ENCODE measurements at places on chromosomes 12 and 14. TPM values are rescaled to one million over a fixed set of nuclear protein-coding genes. Genes with fewer than 3 reads are reported as not detected.
A peak's percentile ranks its signal among the peaks of the same experiment; 100 is the strongest.

GRCh38 chr12:78835493-78835892 is 29.1 kb upstream of the SYT1 start:
- no peaks in the 10 kb centered on the region for H3K4me1 ChIP-seq
- no peak overlapping the region for H3K4me3 ChIP-seq
- no peak overlapping the region for H3K27ac ChIP-seq

- H3K4me1 ChIP-seq: peaks cover 20% of the 10 kb centered on the region
- no peaks in the 10 kb centered on the region for H3K36me3 ChIP-seq
- peak; percentile 64 for DNase-seq
- H3K27me3 ChIP-seq: no peaks in the 10 kb centered on the region
- H3K27ac ChIP-seq: peak overlapping the region; percentile 41
- H3K4me3 ChIP-seq: peak overlapping the region; percentile 68
Measured at GRCh38 chr14:20610002-20610765, 19.0 kb upstream of the RNASE12 start.

DNA sequence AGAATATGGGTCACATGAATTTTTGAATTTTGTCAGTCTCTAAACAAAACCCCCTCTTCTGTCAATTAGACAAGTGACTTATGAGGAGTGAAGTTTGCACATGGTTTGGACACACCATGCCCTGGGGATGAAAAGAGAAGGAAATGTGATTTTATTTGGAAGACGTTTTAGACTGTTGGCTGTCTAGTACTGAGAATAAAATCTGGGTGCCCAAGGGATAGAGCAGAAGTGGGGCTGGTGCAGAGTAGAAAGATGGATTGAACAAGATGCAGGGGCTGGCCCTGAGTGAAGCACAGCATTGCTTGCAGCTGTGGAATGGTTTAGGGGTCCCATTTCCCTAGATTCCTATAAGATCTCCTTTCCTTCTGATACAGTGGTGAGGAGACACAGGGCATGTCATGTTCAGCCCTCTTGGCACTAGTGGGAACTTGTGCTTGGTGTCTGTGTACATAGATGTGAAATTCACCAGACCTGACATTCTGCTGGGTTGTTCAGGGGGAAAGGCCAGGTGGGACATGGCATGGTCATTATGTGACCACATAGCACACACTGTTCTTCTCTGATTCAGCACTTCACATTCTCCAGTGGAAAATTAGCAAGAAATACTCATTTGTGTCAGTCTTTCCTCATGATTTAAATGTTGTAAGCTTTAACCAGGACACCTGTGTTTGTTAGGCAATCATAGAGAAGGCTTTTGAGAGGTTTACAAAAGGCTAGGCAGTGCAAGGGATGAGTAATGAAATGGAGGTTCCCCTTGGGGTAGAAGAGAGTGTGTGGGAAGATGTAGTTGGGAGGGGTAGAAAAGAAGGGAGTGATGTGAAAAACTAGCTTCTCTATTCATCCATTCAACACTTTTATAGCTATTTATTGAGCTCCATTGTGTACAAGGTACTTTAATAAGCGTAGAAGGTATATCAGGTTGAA is 202.3 kb upstream of the IGF1 start:
- no peak overlapping the region for H3K27ac ChIP-seq
- DNase-seq: no peak
- no peaks in the 10 kb centered on the region for H3K27me3 ChIP-seq
- no peaks in the 10 kb centered on the region for H3K36me3 ChIP-seq

DNA sequence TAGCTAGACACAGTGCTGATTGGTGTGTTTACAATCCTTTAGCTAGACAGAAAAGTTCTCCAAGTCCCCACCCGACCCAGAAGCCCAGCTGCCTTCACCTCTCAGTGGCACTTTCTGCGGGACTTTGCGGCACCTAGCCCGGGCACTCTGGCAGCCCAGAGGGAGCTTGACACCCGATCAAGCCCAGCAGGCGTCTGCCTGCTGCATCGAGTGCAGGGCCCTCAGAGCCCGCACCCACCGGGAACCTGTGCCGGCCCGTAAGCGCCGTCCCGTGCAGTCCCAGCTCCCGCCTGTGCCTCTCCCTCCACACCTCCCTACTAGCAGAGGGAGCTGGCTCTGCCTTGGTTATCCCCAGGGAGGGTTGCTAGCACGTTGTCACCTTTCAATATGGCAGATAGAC is 631.0 kb upstream of the STXBP6 start:
- no peak overlapping the region for H3K4me3 ChIP-seq
- no peaks in the 10 kb centered on the region for H3K36me3 ChIP-seq
- DNase-seq: no peak

DNA sequence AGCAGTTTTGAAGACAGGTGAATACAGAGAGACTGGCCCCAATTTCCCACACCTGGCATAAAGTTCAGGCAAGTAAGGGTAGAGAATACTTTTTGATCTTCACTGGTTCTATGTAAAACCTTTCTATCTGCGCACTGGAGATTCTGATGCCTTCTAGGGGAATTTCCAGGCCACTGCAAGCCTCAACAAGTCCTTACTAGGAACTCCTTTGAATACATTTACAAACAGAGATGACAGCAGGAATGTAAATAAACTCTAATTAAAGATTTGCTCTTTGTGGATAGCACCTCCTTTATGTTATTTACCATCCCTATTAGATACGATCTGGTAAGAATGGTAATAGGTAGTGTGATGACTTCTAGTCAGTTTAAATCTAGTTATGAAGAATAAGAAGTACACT is 69.2 kb downstream of the NTN4 start:
- no peaks in the 10 kb centered on the region for H3K4me1 ChIP-seq
- DNase-seq: no peak
- H3K36me3 ChIP-seq: no peaks in the 10 kb centered on the region
- no peak overlapping the region for H3K27ac ChIP-seq
- no peak overlapping the region for H3K4me3 ChIP-seq

GRCh38 chr12:24462946-24463345 is 486.0 kb downstream of the BCAT1 start:
- no peaks in the 10 kb centered on the region for H3K27me3 ChIP-seq
- H3K36me3 ChIP-seq: no peaks in the 10 kb centered on the region
- H3K4me1 ChIP-seq: no peaks in the 10 kb centered on the region
- no peak for DNase-seq
- no peak overlapping the region for H3K27ac ChIP-seq

The CCDC197 gene
- not detected for total RNA-seq

GRCh38 chr14:24313913-24314312 is 2.6 kb downstream of the LTB4R start:
- no peak overlapping the region for H3K4me3 ChIP-seq
- peaks cover 55% of the 10 kb centered on the region for H3K4me1 ChIP-seq
- H3K27ac ChIP-seq: no peak overlapping the region
- H3K36me3 ChIP-seq: no peaks in the 10 kb centered on the region

- H3K27me3 ChIP-seq: no peaks in the 10 kb centered on the region
- H3K4me1 ChIP-seq: no peaks in the 10 kb centered on the region
- H3K27ac ChIP-seq: no peak overlapping the region
- H3K4me3 ChIP-seq: no peak overlapping the region
- peak; percentile 40 for DNase-seq
- no peaks in the 10 kb centered on the region for H3K36me3 ChIP-seq
Measured at GRCh38 chr12:4353785-4354208, 25.7 kb downstream of the FGF23 start.

- no peak overlapping the region for H3K4me3 ChIP-seq
- no peaks in the 10 kb centered on the region for H3K27me3 ChIP-seq
- no peak for DNase-seq
- no peak overlapping the region for H3K27ac ChIP-seq
Measured at GRCh38 chr12:131606218-131606901, 104.5 kb upstream of the SFSWAP start.

DNA sequence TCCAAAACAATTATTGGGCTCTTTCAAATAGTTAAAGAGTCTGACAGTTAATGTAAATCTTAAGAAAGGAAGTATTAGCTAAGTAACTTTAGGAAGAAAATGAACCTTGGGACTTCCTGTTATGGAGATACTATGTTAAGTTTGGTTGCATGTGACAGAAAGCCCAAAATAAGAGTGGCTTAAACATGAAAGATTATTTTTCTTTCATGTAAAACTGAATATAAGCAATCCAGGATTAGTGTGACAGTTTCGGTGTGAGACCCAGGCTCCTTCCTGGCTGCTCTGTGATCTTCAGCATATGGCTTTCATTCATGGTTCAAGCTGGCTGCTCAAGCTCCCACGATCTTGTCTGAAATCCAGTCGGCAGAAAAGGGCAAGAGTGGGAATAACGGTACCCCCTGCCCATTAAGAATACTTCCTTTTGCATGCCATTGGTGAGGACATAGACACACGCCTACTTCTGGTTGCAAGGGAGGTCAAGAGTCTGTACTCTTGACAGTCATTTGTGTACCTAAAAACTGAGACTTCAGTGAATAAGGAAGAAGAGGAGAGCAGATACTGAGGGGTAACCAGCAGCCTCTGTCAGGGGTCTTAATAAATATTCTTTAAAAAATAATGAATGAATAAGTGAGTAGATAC is 2.2 kb upstream of the RPAP3 start:
- no peak overlapping the region for H3K4me3 ChIP-seq
- no peaks in the 10 kb centered on the region for H3K27me3 ChIP-seq
- peaks cover 27% of the 10 kb centered on the region for H3K4me1 ChIP-seq
- H3K27ac ChIP-seq: peak overlapping the region; percentile 85
- H3K36me3 ChIP-seq: no peaks in the 10 kb centered on the region

The MMP14 gene
- 5.3 TPM for total RNA-seq

- no peaks in the 10 kb centered on the region for H3K27me3 ChIP-seq
- no peak overlapping the region for H3K27ac ChIP-seq
- DNase-seq: no peak
- no peaks in the 10 kb centered on the region for H3K4me1 ChIP-seq
- H3K4me3 ChIP-seq: no peak overlapping the region
Measured at GRCh38 chr12:131055093-131055465, 101.4 kb downstream of the ADGRD1 start.

DNA sequence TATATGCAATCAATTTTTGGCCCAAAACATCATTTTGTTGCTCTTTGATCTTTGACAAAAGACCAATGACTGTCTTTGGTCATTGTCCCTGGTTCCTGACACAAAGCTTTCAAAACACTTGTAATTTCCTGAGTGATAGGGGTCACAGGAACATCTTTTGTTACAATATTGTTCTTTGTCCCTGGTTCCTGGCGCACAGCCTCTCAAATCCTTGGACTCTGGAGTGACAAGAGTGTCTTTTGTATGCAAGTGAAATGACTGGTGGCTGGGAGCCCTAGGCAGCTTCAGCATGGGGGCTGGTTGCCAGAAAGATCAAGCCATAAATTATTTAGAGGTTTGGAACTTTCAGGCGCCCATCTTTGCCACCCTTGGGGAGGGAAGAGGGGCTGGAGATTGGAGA is 53.9 kb downstream of the DNAH10 start:
- no peak overlapping the region for H3K27ac ChIP-seq
- no peak overlapping the region for H3K4me3 ChIP-seq
- no peaks in the 10 kb centered on the region for H3K36me3 ChIP-seq
- no peak for DNase-seq

- no peak for DNase-seq
- no peak overlapping the region for H3K4me3 ChIP-seq
- no peaks in the 10 kb centered on the region for H3K36me3 ChIP-seq
- no peaks in the 10 kb centered on the region for H3K4me1 ChIP-seq
- H3K27ac ChIP-seq: no peak overlapping the region
Measured at GRCh38 chr12:11085419-11085818, 6.7 kb downstream of the TAS2R43 start.

GRCh38 chr14:54767139-54767431 is 135.5 kb downstream of the GCH1 start:
- no peak overlapping the region for H3K4me3 ChIP-seq
- H3K4me1 ChIP-seq: no peaks in the 10 kb centered on the region
- no peak for DNase-seq
- no peaks in the 10 kb centered on the region for H3K36me3 ChIP-seq
- H3K27me3 ChIP-seq: no peaks in the 10 kb centered on the region

The LRIG3 gene
- total RNA-seq: not detected

DNA sequence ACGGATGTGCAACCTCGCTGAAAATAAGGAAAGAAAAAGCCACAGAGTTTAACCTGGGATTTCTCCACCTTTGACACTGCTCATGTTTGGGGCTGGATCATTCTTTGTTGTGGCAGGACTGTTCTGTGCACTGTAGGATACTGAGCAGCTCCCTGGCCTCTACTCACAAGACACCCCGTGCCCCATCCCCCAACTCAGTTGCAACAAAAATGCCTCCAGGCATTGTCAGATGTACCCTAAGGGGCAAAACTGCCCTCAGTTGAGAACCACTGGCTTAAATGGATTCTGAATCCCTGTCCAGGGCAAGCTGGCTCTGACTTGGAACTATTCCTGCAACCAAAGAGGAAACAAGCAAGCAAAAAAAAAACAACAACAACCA is 2.1 kb downstream of the GLTP start:
- H3K4me1 ChIP-seq: peaks cover 25% of the 10 kb centered on the region
- no peak overlapping the region for H3K4me3 ChIP-seq
- no peak overlapping the region for H3K27ac ChIP-seq
- peaks cover 4% of the 10 kb centered on the region for H3K36me3 ChIP-seq
- no peaks in the 10 kb centered on the region for H3K27me3 ChIP-seq

DNA sequence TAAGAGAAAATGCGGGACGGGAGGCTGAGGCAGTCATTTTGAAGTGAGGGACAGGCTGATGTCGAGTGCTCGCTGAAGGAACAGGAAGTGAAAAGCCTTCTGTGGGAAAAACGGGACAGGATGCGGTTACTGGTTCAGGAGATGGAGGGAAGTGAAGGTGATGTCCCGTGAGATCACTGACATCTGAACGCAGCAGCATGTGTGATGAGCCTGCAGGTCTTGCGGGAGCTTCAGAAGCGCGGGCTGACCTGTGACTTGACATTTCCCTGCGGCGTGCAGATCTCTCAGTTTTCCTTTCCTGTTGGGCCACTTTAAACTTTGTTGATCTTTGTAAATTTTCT is 77.8 kb downstream of the DDX51 start:
- no peak overlapping the region for H3K27ac ChIP-seq
- no peaks in the 10 kb centered on the region for H3K27me3 ChIP-seq
- peak; percentile 33 for DNase-seq
- no peaks in the 10 kb centered on the region for H3K36me3 ChIP-seq
- peak overlapping the region; percentile 5 for H3K4me3 ChIP-seq
- H3K4me1 ChIP-seq: peaks cover 15% of the 10 kb centered on the region

GRCh38 chr12:128180166-128180565 is 86.8 kb upstream of the TMEM132C start:
- H3K4me1 ChIP-seq: no peaks in the 10 kb centered on the region
- no peak overlapping the region for H3K4me3 ChIP-seq
- H3K27ac ChIP-seq: no peak overlapping the region
- DNase-seq: no peak
- no peaks in the 10 kb centered on the region for H3K27me3 ChIP-seq

The RPL10L gene
- total RNA-seq: not detected

The AHNAK2 gene
- not detected for total RNA-seq

- H3K27me3 ChIP-seq: no peaks in the 10 kb centered on the region
Measured at GRCh38 chr12:57726151-57726883, 12.2 kb downstream of the AGAP2 start.

The KRT77 gene
- 0.13 TPM for total RNA-seq

The EGLN3 gene
- total RNA-seq: 0.97 TPM

- no peak for DNase-seq
- no peaks in the 10 kb centered on the region for H3K4me1 ChIP-seq
- H3K36me3 ChIP-seq: no peaks in the 10 kb centered on the region
- H3K27me3 ChIP-seq: no peaks in the 10 kb centered on the region
- no peak overlapping the region for H3K4me3 ChIP-seq
Measured at GRCh38 chr12:92253301-92253700, 107.7 kb upstream of the BTG1 start.

GRCh38 chr12:95784915-95785314 is 5.6 kb downstream of the NTN4 start:
- no peak for DNase-seq
- H3K4me1 ChIP-seq: no peaks in the 10 kb centered on the region
- no peaks in the 10 kb centered on the region for H3K27me3 ChIP-seq
- H3K36me3 ChIP-seq: no peaks in the 10 kb centered on the region
- no peak overlapping the region for H3K4me3 ChIP-seq

- no peak overlapping the region for H3K27ac ChIP-seq
- H3K4me3 ChIP-seq: no peak overlapping the region
- DNase-seq: no peak
- no peaks in the 10 kb centered on the region for H3K27me3 ChIP-seq
- no peaks in the 10 kb centered on the region for H3K36me3 ChIP-seq
Measured at GRCh38 chr14:79306546-79306945, 904.8 kb downstream of the DIO2 start.
